ENCODE measurements at places on chromosomes 11 and 22.
A peak's percentile ranks its signal among the peaks of the same experiment; 100 is the strongest.

DNA sequence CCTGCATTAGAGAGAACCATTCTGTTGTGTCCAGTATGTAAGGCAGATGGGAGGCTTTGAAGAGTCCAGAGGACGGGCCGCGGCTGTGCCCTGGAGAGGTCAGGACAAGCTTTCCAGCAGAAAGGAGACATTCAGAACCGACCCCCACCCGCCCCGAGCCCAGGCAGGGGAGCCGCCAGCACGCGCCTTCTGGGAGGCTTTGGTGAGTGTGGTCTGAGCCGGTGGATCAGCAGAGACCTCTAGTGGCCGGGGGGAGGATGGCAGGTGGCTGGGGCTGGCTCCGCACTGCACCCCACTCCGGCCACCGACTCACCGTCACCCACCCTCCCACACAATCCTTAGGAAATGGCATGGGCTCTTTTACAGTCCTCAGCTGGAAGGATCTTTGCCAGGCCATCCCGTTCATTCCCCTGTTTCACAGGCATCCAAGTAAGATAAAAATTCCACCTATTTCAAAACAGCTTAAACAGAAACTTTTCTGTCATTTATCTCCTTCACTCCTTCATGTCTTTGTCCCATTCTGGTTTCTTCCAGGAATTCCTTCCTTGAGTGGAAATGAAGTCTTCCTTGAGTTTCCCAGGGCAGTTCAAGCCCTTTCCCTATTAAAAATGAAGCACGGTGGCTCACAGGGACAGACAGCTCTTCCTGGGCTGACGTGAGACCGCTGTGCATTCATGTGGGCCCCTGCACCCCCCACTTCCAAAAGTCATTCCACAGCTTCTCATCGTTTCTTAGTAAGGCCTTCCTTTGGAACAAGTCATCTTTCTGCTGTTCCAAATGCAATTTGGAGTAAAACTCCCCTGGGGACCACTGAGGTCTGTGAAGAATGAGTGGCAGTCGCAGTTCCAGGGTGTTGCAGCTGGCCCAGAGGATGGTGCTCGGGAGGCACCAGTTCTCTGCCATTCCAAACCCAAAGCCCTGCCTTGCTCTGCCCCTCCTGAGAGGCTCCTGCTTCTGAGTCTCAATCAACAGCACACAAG, 91.0 kb downstream of the FEZ1 start:
- peak; percentile 84 for DNase-seq

DNA sequence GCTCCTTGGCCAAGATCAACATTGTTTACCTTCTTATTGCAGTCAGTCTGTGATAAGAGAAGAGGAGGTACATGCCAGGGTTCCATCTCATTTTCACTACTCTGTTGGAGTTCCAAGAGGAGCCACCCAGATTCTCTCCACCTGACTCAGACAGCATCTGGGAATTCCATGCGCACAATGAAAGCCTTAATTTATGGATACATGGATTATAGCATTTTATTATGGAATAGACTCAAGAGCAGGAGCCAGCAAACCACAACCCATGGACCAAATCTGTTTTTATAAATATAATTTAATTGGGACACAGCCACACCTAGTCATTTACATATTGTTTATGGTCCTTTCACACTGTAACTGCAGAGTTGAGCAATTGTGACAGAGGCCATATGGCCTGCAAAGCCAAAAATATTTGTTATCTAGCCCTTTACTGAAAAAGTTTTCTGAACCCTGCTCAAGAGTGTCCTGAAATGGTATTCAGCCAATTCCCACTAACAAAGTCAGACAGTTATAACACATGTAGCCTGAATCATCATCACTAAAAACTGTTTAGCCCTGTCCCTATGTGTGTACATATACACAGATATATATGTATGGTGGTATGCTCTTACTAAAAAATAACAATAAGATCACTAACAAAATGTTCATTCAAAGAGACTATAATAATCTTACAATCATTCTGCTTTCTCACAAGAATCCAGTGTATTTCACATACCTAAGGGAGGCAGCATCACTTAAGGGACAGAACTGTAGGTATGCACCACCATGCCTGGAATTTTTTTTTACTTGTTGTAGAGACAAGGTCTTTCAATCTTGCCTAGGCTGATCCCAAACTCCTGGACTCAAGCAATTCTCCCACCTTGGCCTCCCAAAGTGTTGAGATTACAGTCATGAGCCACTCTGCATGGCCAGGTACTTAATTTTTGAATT, 104.5 kb upstream of the TEAD1 start:
- DNase-seq: no peak

- DNase-seq: peak; percentile 70
Measured at GRCh38 chr22:42608823-42609361, 5.8 kb downstream of the POLDIP3 start.

DNA sequence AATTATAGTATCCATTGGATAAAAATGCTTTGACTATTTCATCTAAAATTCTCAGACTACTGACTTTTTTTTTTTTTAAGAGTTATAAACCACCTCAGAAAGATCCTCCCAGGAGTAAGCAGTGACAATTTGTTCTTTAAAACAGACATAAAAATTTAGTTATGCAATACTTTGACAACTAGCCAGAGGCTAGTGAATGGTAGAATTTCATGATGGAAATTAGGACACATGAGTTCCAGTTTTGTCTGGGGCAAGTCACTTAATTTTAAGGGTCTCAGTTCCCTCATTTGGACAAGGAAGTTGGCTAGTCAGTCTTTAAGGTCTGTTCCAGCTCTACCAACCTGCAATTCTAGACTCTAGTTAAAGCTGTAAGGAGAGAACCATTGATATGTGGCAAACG, 2.9 kb downstream of the IL18 start:
- no peak for DNase-seq

GRCh38 chr11:65595131-65595530, 469 bp downstream of the KCNK7 start:
- DNase-seq: no peak

DNA sequence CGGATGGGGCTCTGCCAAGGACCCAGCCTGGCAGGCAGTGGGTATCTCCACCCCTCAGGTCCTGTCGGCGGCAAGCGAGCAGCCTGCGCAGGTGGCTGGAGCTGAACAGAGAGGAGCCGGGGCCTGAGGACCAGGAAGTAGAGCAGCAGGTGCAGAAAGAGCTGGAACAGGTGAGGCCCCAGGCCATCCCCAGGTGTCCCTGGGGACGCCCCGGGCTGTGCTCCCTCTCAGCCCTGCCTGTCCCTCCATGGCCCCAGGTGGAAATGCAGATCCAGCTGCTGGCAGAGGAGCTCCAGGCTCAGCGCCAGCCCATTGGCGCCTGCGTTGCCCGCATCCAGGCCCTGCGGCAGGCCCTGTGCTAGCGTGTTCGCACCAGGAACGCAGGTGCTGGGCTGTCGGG, 44.0 kb downstream of the PISD start:
- DNase-seq: no peak

- peak; percentile 88 for DNase-seq
Measured at GRCh38 chr11:12075822-12076821, 34.3 kb upstream of the MICAL2 start.

DNA sequence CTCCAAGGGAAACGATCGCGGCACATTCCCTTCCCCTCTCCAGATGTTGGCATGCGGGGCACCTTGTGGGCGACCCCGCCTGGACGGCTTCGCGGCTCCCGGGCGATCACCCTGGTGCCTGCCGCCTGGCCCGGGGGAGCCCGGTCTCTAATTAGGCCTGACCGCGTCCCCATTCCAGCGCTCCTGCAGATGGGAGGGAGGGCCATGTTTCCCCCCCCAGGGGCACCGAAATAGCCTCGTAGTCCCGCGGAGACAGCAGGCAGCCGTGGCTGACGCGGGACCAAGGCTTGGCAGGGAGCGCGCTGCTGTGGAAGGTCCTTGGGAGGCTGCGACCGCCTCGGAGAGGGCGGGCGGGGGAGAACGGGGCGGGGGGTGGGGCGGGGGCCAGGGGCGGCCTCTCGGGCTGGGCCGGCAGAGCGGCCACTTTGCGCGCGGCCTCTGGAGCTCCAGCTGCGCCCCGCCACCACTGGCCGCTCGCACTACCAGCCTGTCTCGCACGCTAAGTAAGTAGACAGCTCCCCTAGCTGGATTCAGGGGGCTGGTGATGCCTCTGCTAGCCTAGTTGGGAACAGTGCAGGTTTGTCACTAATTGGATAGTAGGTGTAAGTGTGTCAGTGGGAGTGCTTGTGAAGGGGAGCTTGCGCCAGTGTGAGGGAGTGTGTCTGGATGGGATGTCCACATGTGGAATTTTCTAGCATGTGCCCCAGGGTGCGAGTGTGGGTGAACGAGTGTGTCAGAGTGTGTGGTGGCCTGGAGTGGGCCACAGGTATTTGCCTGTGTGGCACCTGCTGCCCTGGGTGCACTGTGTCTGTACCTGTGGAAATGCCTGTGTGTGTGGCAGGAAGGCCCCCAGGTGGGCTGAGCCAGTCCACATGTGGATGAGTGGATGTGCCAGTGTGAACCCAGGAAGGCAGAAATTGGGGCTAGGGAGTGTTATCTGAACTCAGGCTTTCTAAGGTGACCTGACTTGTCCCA, at the start of gene INSC:
Gene INSC, plus strand, starts transcription at position 423 of the 975 bp plus-strand sequence. CDS start 34,252 bp downstream, outside the sequence.
- DNase-seq: peak; percentile 64

DNA sequence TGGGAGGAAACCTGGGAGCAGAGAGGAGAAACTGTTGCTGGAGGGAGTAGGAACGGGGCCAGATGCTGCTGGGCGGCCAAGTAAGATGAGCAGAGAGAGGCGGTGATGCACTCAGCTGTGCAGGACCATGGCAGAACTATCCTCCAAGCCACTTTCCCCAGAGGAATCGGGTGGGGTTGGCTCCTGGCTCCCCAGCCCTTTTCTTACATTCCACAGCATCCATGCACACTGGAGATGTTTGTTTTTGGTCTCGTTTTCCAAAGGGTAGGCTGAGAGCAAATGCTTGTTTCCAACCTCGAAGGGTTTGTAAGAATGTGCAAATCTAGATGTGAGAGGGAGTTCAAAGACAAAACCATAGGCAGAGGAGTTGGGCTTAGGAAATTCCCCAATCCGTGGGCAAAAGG, 73.2 kb downstream of the DBX1 start:
- peak; percentile 28 for DNase-seq

DNA sequence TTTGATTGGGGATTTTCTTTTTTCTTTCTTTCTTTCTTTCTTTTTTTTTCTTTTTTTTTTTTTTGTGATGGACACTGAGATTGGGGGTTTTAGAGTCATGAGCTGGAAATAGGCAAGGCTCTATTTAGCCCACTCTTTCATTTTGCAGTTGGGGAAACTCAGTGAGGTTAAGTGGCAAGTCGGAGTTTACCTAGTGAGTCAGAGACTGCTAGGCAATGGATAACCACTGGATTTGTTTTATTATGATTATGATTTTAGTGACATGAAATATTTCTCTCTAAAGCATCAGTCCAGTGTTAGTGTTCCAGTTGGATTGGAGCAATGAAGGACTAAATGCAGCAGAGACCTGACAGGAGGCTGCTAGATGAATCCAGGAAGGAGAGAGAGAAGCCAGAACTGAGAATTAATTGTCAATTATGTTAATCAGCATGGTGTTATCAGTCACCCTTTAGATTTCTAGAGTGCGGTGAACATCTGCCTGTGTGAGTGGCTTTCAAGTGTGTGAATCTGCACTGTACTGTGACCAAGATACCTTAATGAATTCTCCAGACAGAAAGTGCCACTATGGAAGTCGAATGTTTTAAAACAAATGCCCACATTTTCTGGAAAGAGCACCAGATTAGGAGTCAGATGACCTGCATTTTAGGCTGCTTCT, 10.9 kb downstream of the BMAL1 start:
- DNase-seq: peak; percentile 37

- no peak for DNase-seq
Measured at GRCh38 chr11:56152333-56152732, 7.8 kb downstream of the OR8K5 start.

DNA sequence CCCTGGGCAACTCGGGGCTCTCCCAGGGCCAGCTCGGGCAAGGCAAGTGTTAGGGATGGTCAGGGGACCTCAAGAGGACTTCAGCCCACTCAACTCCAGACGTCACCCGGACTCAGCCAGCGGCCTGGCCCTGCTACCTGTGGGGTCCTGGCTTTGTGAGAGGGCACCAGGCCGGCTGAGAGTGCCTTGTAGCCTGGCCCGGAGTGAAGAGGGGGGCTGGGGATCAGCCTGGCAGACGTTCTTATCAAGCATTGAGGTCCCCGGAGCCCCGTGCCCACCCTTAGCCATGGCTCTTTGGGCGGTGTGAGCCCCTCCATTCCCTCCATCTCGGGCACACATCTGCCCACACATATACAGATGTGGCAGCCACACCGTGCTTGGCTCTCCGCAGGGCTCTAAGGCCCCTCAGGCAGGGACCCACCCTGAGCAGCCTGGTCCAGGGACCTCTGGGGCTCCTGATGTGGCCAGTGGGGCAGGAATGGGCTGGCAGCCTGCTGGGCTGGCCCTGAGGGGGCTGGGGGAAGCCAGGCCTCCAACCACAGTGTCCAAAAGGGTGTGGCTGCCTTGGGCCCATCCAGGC, 15.3 kb downstream of the LSP1 start:
- no peak for DNase-seq

DNA sequence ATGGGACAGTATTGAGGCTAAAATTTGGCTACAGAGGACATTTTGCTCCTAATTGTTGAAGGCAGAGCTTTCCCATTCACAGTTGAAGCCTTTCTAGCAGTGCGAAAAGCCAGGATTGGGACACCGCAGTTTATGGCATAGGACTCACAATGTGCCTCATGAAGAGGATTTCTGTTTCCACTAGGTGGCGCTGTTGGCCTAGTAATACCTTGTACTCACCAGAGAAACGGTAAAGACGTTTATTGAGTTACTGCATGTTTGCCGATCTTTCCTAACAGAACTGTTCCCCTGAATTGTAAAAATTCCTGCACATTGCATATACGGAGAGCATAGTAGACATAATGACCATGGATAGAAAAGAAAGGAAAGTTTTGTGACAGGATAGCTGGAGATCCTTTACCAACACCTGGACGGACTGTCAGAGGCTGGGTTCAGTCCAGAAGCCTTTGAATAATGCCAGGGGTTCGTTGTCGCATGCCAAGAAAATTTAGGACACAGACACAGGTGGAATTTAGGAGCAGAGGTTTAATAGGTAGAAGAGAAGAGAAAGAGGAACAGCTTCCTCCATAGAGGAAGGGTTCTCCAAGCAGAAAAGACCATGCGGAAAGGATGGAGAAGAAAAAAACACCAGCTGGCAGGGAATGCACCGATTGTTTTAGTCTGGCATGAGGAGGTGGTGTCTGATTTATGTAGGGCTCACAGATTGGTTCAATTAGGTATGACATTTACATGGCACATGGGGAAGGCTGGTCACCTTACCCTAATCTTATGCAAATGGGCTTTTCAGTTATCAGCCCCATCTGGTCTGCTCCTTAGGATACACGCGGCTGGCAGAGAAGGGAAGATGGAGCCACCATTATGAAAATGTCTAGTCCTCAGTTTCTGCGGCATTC, 10.8 kb upstream of the OR51D1 start:
- peak; percentile 44 for DNase-seq

DNA sequence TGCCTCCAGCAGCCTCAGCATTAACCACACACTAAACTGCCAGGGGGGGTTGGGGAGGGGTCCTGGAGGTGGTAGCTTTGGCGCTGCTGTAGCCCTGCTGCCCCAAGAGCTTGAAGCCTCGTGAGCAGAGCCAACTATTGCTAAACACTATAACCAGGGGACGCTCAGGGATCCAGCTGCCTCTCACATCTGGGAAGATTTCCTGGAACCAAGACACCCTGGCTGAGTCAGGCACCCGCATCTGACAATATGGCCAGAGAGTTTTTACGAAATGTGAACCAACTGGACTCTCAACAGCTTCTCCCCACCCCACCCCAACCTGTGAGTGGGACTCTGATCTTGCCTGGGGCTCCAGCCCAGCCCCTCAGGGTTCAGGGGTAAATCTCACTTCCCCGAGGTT, 14.3 kb downstream of the C1QTNF6 start:
- no peak for DNase-seq

- no peak for DNase-seq
Measured at GRCh38 chr11:126280595-126280994, 2.3 kb upstream of the TIRAP start.
